ENCODE measurements at places on chromosomes 7 and 10.

GRCh38 chr10:42753507-42754154 lies 29.0 kb upstream of the BMS1 start:
- peak; percentile 16 for DNase-seq

DNA sequence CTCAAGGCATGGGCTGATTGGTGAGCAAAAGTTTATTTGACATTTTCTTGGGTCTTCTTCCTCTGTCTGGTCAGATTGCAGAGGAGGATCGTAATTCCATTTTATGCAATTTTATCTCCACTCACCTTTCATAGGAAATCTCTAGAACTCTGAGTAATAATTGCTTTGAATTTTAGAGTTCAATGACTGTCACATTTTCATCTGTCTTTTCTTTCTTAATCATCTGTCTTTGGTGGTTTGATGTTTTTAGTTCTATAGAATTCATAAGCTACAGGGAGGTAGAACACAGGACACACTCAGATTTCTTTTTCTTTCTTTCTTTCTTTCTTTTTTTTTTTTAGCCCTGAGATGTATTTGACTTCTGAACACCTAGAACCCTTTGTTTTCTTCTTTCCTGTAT lies 11.6 kb downstream of the GATA3 start:
- DNase-seq = no peak

DNA sequence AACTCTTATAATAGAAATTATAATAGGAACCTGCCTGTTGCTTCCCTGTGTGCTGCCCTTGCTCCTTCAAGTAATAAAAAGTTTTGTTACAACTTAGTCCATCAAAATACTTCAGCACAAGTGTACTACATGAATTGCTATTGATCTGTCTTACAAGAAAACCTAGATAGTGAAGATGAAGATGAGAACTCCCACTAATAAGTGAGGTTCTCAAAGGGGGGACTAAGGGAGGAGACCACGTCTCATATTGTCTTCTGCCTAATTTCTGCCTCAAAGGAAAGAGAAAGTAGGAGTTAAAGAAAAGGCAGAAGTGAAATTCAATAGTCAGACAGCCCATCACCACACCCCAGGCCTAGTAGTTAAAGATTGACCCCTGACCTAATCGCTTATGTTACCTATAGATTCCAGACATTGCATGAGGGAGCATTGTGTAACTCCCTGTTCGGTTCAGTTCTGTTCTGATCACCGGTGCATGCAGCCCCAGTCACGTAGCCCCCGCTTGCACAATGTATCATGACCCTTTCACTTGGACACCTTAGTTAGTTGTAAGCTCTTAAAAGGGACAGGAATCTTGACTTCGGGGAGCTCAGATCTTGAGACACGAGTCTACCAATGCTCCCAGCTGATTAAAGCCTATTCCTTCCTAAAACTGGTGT lies 18.2 kb upstream of the CHST3 start:
- no peak for DNase-seq

GRCh38 chr10:4704034-4704545 lies 121.9 kb upstream of the AKR1E2 start:
- DNase-seq = no peak

DNA sequence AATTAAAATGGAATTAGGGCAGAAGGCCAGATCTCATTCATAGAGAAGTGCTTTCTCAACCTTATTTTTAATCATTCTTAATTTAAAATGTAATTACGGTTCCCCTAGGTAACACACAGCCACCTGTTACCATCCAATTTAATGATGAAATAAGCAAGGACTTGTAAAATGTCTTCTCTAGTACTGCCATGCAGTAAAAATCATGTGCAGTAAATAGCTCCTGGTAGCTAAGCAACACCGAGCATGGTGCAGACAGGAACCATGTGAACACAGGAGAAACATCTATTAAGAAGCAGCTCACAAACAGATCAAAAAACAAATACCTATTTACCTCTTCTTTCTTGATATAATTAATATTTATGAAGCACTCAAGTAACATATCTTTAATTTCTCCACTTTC lies 15.1 kb downstream of the NCAPG2 start:
- no peak for DNase-seq

DNA sequence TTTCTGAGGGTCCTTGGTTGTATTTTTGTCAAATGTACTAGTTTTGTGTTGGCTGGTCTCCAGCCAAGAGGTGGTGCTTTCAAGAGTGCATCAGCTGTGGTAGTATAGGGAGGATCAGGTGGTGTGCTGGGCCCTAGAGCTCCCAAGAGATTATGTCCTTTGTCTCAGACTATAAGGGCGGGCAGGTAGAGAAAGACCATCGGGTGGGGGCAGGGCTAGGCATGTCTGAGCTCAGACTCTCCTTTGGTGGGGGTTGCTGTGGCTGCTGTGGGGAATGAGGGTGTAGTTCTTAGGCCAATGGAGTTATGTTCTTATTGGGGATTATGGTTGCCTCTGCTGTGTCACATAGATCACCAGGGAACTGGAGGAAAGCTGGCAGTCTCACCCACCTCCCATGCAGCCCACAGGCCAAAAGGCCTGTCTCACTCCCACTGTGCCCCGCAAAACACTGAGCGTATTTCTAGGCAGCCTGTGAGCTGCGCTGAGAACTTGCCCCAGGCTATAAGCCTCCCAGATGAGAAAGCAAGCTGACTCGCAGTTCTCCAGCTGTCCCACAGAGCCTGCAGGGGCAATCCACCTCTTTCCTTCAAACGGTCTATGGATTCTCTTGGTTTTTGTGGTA lies 1066.7 kb downstream of the GRM8 start:
- DNase-seq = no peak

All from stimulated activated naive CD4-positive, alpha-beta T cell (primary cell).